Effector memory CD4-positive, alpha-beta T cell (primary cell): ENCODE measurements at places on chromosomes 13 and 19.

DNA sequence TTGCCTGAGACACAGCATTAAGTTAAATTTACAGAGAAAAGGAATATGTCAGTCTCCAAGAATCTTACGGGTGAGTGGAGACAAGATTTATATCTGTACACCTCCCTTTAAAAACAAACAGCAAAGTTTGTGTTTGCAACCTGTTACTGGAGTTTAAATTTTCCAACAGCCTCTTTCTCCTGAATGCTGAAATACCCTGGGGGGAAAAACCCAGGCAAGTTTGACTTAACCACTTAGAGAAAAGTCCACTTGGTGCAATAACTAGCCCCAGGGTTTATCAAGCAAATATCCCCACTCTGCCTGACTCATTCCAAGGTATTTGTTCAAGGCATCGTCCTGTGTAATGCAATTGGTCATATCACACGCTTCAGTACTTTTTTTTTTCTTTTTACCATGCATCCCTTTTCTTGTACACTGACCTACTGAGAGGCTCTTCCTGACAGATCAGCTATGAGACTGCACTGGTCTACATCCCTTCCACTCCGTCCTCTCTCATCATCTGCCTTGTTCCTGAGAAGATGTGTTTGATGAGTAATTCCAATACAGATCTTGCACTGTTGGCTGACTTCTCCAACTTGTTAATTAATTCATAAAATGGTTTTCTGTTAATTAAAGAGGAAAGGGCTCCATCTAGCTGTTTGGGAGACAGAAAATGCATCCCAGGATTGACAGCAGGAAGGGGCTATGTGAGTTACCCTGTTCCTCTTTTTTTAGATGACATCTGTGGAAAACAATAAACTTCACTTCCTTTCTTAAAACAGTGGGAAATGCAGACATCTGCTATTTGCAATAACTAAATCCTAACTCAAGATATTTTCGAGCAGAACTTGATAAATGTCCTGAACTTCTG lies 212.5 kb upstream of the IRS2 start:
- no peak overlapping the region for H3K4me3 ChIP-seq
- H3K27ac ChIP-seq = no peak overlapping the region
- no peaks in the 10 kb centered on the region for H3K36me3 ChIP-seq
- no peak for DNase-seq
- no peaks in the 10 kb centered on the region for H3K4me1 ChIP-seq
- no peaks in the 10 kb centered on the region for H3K27me3 ChIP-seq

GRCh38 chr19:30330266-30330665 lies 41.9 kb upstream of the ZNF536 start:
- no peaks in the 10 kb centered on the region for H3K36me3 ChIP-seq
- no peaks in the 10 kb centered on the region for H3K4me1 ChIP-seq
- no peak overlapping the region for H3K27ac ChIP-seq
- H3K27me3 ChIP-seq = no peaks in the 10 kb centered on the region
- no peak overlapping the region for H3K4me3 ChIP-seq

DNA sequence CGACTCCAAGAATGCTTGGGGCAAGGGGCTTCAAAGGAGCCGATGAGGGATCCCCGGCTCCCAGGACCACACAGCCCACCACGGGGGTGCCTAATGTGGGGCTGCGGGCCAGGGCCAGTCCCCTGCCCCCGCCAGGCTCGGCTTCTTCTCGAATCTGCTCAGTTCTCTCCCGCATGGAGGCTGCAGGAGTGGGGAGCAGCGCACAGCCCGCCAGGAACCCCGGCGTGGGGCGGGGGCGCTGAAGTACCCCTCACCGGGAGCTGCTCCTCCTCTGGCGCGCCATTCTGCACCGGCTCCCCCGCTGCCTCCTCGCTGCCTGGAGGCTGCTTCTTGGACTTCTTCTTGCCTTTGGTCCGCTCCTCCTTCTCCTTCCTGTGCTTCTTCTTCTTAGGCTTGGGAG lies 14.7 kb downstream of the IZUMO4 start:
- H3K27me3 ChIP-seq = no peaks in the 10 kb centered on the region
- no peak overlapping the region for H3K4me3 ChIP-seq
- H3K36me3 ChIP-seq = peaks cover 90% of the 10 kb centered on the region
- no peak overlapping the region for H3K27ac ChIP-seq
- no peak for DNase-seq

DNA sequence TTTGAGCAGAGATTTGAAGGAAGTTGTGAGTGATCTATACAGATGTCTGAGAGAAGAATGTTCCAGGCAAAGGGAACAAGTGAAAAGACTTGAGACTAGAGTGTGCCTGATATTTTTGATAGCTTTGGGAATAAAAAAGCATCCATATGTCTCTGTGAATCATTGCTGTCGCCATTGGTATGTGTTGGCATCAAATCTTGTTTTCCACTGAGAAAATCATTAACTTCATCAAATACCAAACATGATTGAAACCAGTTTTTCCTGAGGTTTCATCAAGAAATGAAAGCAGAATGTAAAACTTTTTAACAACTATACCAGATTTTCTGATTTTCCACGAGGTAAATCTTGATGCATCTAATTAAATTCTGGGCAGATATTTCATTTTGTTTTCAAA lies 862.6 kb downstream of the DIAPH3 start:
- DNase-seq = no peak
- H3K4me1 ChIP-seq = no peaks in the 10 kb centered on the region
- no peak overlapping the region for H3K27ac ChIP-seq

DNA sequence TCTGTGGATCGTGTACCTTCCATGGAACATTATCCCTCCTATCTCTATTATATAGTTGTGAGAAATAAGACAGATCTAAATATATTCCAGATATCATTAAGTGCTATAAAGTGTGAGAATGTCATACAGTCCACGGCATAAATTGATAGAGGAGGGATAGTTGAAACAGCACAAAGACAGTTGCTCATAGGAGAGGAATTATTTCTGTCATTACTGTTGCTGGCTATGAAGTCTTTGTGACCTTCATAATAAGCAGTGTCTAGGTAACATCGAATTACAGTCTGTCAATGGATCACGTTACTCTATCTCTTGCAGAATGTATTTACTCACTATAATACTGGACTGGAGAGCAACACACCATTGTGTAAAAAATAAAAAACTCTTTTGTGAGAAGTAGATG lies 671.5 kb upstream of the PCDH20 start:
- no peaks in the 10 kb centered on the region for H3K4me1 ChIP-seq
- no peaks in the 10 kb centered on the region for H3K36me3 ChIP-seq
- H3K4me3 ChIP-seq = no peak overlapping the region
- no peak overlapping the region for H3K27ac ChIP-seq
- no peak for DNase-seq
- no peaks in the 10 kb centered on the region for H3K27me3 ChIP-seq

DNA sequence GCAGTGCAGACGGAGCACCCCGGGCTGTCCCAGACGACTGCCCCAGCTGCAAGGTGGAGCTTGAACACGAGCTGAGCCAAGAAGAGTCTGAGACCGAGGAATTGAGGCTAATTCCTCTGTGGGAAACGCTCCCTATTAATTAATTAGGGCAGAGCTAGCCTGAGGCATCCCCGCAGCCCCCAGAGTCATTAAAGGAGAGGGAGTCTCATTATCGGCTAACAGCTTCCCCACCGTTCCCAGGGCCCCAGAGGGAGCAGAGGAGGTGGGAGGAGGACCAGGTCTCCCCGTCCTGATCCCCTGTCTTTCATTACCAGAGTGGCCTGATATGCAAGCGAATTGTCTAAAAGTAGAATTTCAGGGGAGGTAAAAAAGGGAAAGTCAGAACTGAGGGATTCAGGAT lies 13.1 kb upstream of the SLC1A6 start:
- DNase-seq = no peak
- no peaks in the 10 kb centered on the region for H3K4me1 ChIP-seq
- H3K36me3 ChIP-seq = no peaks in the 10 kb centered on the region
- H3K27me3 ChIP-seq = no peaks in the 10 kb centered on the region
- no peak overlapping the region for H3K27ac ChIP-seq
- H3K4me3 ChIP-seq = no peak overlapping the region

- H3K27me3 ChIP-seq = no peaks in the 10 kb centered on the region
- no peak overlapping the region for H3K27ac ChIP-seq
- no peaks in the 10 kb centered on the region for H3K36me3 ChIP-seq
- no peak for DNase-seq
- H3K4me3 ChIP-seq = no peak overlapping the region
- H3K4me1 ChIP-seq = peaks cover 23% of the 10 kb centered on the region
Measured at GRCh38 chr19:35907377-35907745, 734 bp downstream of the TYROBP start.

- no peak overlapping the region for H3K27ac ChIP-seq
- no peaks in the 10 kb centered on the region for H3K36me3 ChIP-seq
- no peak for DNase-seq
- H3K27me3 ChIP-seq = no peaks in the 10 kb centered on the region
- no peaks in the 10 kb centered on the region for H3K4me1 ChIP-seq
Measured at GRCh38 chr19:8163759-8164158, 14.4 kb upstream of the FBN3 start.

GRCh38 chr13:37657956-37658355 lies 59.4 kb upstream of the POSTN start:
- no peaks in the 10 kb centered on the region for H3K36me3 ChIP-seq
- DNase-seq = no peak
- H3K4me3 ChIP-seq = no peak overlapping the region
- H3K27me3 ChIP-seq = no peaks in the 10 kb centered on the region
- H3K4me1 ChIP-seq = no peaks in the 10 kb centered on the region

GRCh38 chr19:43619262-43620060 lies at the start of gene ZNF428:
Gene ZNF428, minus strand, starts transcription at chr19:43619629. Its CDS starts 5,325 bp downstream, at chr19:43614304.
- peak within 1 kb of the TSS; percentile 85 for H3K4me3 ChIP-seq
- peak; percentile 82 for DNase-seq
- no peaks in the 10 kb centered on the region for H3K36me3 ChIP-seq
- no peaks in the 10 kb centered on the region for H3K27me3 ChIP-seq
- peak within 1 kb of the TSS; percentile 82 for H3K27ac ChIP-seq

DNA sequence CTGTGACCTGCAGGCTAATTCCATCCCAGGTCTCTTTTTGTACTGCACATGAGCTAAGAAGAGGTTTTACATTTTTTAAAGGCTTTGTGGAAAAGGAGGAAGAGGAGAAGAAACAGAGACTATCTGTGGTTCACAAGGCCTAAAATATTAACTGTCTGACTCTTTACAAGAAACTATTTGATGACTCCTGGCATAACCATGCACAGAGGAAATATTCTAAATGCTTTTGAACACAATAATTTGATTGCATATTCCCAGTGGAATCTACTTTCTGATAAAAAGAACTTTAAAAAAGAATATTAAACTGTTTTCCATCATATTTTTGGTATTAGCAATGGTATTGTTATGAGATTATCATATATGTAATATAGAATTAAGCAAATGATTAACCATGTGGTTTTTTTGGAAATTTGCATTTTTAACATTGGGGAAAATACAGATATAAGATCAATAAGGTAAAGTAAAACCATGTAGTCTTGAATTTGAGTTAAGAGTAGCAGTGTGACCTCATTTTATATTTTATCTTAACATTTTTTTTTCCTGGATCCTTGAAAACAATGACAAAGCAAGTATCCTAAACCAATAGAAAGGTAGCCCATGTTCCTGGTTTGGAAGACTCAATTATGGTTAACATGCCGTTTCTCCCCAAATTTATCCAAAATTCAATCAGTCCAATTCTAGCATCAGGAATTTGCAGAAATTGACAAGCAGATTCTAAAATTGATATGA lies 251.0 kb downstream of the UQCRFS1 start:
- no peak overlapping the region for H3K4me3 ChIP-seq
- no peak for DNase-seq
- no peaks in the 10 kb centered on the region for H3K36me3 ChIP-seq
- H3K4me1 ChIP-seq = no peaks in the 10 kb centered on the region

- DNase-seq = no peak
- H3K27me3 ChIP-seq = no peaks in the 10 kb centered on the region
- H3K27ac ChIP-seq = no peak overlapping the region
- H3K36me3 ChIP-seq = no peaks in the 10 kb centered on the region
Measured at GRCh38 chr19:53057904-53058580, 13.5 kb downstream of the ERVV-2 start.

DNA sequence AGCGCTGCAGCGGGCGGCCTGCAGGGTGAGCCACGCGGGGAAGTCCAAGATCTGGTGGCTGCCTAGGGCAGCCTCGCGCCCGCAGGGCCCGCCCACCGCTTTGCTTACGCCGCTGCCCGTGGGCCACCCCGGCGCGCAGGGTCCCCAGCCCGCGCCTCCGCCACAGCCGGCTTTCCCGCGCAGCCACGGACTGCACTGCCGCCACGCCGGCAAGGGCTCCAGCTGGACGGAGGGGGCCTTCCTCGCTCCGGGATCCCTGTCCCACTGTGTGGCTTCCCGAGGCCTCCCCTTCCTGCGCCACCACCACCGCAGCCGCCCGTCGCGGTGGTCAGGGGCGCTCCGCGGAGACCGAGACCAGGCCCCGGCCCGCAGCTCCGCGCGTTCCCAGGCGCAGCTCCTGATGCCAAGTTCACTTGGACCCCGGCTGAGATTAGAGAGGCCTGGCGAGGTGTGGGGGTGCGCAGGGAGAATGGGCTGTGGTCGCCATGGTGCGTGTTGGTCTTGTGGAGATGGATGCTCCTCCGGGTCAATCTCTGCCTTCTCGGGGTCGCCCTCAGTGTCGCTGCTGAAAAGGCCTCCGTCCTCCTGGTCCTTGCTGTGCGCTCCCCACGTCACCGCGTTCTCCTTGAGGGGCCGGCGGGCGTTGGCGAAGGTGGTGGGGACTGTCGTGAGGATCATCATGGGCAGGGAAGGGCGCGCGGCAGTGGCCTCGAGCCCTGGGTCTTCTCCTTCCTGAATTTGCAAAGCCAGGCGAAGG lies 17.9 kb upstream of the RNF17 start:
- peaks cover 3% of the 10 kb centered on the region for H3K27me3 ChIP-seq
- H3K27ac ChIP-seq = no peak overlapping the region
- no peak for DNase-seq
- H3K4me3 ChIP-seq = no peak overlapping the region

- H3K36me3 ChIP-seq = no peaks in the 10 kb centered on the region
- H3K4me1 ChIP-seq = no peaks in the 10 kb centered on the region
- no peaks in the 10 kb centered on the region for H3K27me3 ChIP-seq
- no peak for DNase-seq
- H3K27ac ChIP-seq = no peak overlapping the region
- H3K4me3 ChIP-seq = no peak overlapping the region
Measured at GRCh38 chr13:105219651-105220050, 1315.8 kb downstream of the EFNB2 start.
